ENCODE measurements at places on chromosomes 5 and 9.

DNA sequence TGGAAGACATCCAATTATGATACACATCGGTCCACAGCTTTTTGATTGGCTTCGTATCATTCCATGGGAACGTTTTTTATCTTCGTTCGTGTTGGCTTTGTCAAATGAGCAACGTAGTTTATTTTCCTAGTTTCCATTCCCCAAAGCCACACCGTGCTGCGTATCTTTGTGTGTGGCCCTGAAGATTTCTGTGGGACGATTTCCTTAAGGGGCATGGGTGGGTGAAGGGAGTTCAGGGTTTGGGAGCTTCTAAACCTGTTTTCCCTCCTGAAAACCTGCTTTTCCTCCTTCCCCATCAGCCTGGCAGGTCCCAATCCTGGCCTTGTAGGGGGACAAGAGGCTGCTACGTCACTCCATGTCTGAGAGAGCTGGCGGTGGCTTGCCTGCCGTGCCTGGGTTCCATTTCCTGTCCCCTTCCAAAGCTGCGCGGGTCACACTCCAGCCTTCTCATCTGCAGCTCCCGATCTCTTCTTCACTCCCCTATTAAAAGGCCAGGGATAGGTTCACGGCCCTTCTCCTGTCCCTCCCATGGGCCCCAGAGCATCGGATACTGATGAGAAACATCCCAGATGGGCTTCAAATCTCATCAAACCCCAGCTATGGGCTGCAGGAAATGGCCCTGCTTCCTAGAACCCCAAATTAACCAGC lies 23.5 kb upstream of the ASS1 start:
- no peak for DNase-seq

- no peak for DNase-seq
Measured at GRCh38 chr9:95450171-95451064, 66.4 kb downstream of the PTCH1 start.

DNA sequence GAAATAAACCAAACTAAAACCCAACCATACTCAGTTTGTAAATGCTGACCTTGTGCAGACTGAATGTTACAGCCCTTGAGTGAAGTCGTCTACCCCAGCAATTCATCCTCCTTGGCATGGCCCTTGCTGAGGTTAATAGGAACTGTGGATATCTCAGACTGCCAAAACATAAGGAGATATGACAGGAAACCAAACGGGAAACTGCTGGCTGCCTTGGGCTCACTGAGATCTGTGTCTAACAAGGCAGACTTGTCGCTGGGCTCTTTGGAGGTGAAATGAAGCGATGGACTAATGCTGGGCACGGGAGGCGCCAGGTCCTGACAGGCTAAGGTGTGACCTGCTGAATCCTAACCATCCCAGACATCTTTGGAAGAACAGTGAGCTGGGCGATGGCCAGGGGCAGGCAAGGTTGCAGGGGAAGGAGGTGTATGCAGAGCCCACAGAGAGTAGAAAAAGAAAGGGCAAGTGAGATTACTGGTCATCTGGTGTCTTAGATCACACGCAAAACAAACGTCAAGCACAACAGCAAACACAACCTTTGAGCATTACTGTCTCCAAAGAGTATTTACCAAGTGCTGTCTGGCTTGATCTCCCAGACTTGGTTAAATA lies 44.6 kb upstream of the ALDH1A1 start:
- DNase-seq, result no peak

GRCh38 chr9:115883467-115884329 lies 269.9 kb upstream of the PAPPA start:
- DNase-seq, result no peak

Data from CD4-positive, alpha-beta T cell treated with Interleukin-4 for 1 hour (primary cell).